ENCODE measurements at places on chromosomes 3 and 15.

- DNase-seq, result no peak
Observed at GRCh38 chr3:139514741-139515140, 24.8 kb downstream of the RBP1 start.

- no peak for DNase-seq
Observed at GRCh38 chr3:129226374-129226773, 23.0 kb upstream of the COPG1 start.

DNA sequence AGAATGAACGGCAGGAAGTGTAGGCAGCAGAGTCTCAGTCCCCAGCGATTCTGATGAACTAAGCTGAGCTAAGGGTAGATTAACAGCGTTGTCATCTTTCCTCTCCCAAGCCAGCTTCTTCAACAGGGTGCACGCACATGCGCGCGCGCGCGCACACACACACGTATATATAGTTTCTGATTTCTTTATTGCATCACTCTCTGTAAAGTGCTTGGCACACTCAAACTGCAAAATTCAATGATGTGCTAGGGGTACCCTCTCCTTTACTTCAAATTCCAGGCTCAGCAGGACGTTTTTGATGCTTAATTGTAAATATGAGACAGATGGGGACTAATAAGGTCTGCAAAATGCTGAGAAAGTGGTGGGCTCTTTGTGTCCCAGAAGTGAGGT, 26.1 kb upstream of the VPS8 start:
- DNase-seq, result no peak

DNA sequence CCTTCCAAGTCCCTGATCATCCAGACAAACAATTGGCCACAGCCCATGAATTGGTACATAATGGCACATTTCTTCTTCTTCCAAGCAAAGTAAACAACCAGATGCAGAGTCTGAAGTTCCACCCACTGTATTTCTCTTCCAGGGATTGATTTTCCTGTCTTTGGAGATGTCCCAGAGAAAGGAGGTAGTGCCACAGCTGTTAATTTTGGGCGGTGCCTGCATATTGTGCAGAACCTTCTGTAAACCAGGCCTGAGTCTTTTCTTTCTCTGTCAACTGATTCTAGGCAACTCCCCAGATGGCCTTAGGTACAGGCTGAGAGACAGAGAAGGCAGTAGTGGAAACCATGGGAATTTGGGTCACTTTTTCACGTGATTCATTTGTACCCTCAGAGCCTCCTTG, 73.5 kb upstream of the TNIK start:
- no peak for DNase-seq

GRCh38 chr15:52183562-52184173, 7.5 kb downstream of the GNB5 start:
- DNase-seq, result no peak

- no peak for DNase-seq
Observed at GRCh38 chr15:67825881-67826716, 790 bp downstream of the SKOR1 start.

DNA sequence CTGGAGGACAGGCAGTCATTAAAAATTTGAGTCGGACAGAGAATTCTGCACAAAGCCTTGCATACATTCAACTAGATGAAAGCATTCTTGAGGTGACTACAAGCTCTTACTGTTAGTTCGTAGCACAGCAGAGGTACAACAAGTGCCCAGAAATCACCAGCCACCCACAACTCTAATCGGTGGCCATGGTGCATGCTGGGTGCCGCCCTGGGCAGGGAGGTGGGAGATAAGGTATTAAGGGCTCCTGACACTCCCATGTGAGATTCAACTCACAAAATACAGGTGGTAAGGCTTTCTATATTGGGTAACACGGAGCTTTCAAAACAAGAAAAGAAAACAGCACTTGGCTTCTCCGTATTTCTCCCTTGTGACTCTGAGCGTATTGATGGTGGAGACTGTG, 66.0 kb downstream of the MEIS2 start:
- DNase-seq, result no peak

DNA sequence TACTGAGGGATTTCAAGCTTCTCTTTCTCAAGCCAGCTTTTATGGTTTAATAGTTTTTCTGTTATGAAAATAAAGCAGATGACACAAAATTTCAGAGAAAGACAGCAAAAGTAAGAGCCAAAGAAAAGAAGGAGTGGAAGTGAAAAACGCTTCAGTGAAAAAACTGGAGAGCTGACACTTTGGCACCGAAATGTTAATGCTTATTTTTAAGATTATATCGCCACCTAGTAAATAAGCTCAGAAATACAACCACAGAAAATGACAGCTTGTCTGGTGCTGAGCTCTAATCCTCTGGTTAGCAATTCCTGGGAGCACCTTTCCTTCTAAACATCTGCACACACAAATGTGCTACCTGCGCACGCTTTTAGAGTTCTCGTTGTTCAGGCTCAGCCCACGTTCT, 101.6 kb downstream of the ZPLD1 start:
- DNase-seq, result no peak

DNA sequence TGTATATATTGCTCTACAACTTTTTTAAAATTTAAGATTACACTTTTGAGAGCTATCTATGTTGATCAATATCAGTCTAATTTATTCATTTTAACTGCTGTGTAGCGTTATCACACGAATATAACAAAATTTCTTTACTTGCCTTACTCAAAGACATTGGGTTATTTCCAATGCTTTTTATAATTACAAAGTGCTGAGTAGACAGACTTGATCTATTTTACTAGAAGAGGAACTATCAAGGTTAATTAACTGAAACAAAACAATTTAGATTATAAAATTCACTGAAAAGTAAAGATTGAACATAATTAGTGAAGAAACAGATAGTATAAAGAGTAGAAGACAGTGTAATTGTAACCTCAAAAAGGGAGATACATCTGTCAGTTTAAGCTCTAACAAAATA, 105.5 kb downstream of the TGFBR2 start:
- DNase-seq, result no peak
